ENCODE measurements at places on chromosomes 2 and 18. TPM values are rescaled to one million over a fixed set of nuclear protein-coding genes. Genes with fewer than 3 reads are reported as not detected.

GRCh38 chr2:98882971-98883779 lies 52.9 kb downstream of the CRACDL start:
- peaks cover 6% of the 10 kb centered on the region for H3K36me3 ChIP-seq
- no peak overlapping the region for H3K4me3 ChIP-seq
- H3K4me1 ChIP-seq: no peaks in the 10 kb centered on the region
- DNase-seq: no peak
- H3K27ac ChIP-seq: no peak overlapping the region

DNA sequence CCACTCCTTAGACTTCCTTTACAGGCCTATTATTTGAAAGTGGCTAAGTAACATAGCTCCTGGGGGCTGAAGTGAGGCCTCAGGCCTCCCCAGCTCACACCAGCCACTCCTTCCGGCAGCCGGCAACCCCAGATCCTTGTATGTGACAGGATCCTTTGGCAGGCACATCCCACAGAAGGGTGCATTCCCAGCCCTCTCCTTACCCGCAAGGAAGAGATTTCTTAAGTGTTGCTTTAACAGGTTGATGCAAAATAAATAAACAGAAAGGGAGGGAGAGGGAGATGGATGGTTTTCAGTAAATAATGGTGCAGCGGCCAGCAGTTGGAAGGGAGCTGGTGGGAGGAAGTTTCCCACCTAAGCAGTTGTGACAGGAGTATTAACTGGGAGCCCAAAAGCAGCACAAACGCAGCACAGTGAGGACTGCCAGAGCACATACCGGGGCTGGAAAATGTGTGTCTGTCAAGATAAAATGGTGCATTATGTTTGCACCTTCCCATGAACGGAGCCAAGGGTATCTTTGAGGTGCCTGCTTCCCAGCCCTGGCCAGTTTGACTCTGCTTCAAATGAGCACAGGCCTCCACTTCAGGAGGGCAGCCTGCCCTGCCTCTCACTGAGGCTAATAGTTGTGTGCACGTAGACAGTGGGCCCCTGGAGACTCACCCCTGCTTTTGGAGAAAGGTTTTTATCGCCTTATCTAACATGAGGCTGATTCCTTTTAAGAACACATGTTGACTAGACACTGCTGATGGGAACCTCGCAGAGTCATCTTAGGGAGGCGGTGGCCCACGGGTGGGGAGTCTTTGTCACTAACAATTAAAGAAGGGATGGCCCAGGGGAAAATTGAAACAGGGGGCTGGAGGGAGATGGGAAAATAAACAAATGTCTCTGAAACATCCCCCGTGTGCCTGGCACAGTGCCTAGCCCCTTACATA lies 32.8 kb downstream of the NRP2 start:
- peaks cover 2% of the 10 kb centered on the region for H3K27me3 ChIP-seq
- no peak for DNase-seq
- peaks cover 2% of the 10 kb centered on the region for H3K4me1 ChIP-seq
- no peaks in the 10 kb centered on the region for H3K36me3 ChIP-seq
- H3K4me3 ChIP-seq: no peak overlapping the region

Gene PMS1
- total RNA-seq: 24.6 TPM

GRCh38 chr2:235924675-235925063 lies 243.5 kb downstream of the GBX2 start:
- H3K27ac ChIP-seq: no peak overlapping the region
- no peaks in the 10 kb centered on the region for H3K36me3 ChIP-seq
- no peak for DNase-seq
- no peaks in the 10 kb centered on the region for H3K27me3 ChIP-seq
- H3K4me3 ChIP-seq: no peak overlapping the region
